ENCODE measurements at places on chromosomes 2 and 18.

DNA sequence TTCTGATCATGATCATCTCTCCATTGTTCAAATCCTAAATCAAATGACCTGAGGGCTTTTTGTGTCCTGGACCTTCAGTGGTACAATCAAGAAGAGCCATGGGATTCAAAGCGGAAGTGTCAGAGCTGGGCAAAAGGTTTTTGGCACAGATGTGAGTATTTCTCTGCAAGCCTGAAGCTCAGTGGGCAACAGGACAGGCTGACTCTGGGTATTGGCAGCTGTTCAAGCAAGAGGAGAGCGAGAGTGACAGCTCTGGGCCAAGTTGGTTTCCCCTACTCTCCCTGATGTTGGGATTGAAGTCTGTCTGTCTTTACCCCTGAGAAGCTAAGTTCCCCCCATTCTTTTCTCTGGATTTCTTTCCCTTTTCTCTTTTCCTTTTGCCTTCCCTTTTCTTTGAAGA is 33.3 kb downstream of the DSEL start:
- DNase-seq = no peak

DNA sequence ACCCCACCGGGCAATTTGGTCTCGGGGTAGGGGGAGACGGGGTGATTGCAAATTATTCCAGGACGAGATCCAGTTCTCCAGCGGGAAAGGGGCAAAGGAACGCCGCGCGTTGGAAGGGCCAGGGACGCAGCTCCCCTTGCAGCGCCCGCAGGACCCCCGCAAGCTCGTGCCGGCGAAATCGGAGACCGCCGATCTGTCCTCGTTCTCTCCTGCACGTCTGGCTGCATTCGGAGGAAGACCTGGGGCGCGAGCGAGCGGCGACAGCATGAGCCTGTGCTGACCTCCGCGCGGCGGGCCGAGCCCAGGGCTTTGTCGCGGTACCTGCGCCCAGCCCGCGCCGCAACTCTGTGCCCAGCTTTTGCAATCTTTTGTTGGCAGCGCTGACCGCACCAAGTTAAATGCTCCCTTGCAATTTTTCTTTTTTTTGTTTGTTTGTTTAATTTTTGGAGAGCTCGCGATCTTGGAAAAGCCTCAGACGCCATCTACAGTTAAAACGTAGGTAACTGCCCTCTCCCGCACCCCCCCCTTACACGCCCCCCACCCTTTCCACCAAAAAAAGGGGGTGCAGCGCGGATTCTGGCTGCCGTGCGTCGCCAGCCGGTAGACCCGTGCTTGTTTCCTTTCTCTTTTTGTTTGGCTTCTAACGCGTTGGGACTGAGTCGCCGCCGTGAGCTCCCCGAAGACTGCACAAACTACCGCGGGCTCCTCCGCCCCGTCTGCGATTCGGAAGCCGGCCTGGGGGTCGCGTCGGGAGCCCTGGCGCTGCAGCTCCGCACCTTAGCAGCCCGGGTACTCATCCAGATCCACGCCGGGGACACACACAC is 667 bp downstream of the TRIB2 start:
- peak; percentile 61 for DNase-seq

DNA sequence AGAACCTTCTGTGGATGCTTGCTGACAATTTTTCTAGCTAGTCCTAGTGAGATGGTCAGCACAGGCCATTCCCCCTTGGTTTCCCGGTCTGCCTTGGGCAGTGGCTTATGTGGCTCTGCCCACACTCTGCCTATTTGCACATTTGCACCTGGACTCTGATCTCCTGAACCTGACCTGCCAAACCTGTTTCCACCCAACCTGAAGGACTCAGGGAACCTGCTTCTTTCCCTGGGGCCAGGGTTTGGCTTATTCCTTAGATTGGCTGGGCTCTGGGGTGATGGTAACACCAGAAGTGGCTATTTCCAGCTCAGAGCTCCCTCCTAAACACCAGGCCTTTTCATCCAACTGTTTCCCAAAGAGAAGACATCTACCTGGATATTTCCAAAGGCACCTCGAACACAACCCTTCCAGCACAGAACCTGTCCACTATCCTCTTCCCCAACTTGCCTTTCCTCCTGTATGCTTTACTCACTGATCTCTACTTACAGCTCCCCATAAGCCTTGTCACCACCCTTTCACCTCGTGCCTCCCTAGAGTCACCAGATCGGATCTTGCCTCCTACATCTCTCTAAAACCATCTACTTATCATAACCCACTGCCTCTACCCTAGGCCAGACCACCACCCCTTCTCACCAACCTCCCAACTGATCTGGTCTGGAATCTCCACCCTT is 5.8 kb upstream of the MTA3 start:
- no peak for DNase-seq

DNA sequence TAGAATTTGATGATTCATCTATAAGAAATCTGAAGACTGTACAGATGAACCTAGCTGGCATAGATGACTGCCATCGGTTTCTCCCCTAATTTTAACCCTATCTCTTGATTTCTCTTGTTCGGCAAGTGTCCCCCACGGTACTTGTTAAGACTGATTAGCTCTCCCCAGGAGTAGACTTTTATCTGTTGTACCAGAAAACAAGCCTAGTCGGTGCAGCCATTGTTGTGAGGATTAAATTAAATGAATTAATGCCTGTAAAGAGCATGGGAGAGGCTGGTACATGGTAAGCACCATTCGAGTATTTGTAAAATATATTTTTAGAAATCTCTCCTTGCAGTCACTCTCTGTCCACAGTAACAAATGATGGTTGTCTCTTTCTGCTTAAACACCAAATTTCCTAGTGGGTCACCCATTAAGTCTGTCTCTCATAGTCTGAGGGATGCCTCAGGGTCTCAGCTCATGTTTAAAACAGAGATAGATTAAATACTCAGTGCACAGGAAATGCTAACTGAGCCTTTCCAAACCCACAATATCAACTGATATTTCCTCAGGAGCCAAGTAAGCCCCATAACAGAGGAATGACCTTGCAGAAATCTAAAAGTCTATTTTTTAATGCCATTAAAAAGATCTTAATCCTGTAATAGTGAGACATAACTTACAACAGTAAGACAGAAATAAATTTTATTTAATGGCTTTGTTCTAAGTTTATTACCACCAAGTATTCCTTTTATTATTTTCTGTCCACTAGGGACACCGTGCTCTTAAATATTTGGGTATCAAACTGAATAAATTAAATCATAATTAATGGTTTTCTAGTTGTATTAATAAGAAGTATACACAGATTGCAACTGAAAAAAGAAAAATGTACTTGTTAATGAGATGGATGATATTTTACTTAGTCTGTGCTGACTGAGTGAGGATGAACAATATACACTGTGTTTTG is 2.9 kb upstream of the B4GALT6 start:
- DNase-seq = no peak

GRCh38 chr18:9711361-9712129 is 3.4 kb downstream of the RAB31 start:
- no peak for DNase-seq

DNA sequence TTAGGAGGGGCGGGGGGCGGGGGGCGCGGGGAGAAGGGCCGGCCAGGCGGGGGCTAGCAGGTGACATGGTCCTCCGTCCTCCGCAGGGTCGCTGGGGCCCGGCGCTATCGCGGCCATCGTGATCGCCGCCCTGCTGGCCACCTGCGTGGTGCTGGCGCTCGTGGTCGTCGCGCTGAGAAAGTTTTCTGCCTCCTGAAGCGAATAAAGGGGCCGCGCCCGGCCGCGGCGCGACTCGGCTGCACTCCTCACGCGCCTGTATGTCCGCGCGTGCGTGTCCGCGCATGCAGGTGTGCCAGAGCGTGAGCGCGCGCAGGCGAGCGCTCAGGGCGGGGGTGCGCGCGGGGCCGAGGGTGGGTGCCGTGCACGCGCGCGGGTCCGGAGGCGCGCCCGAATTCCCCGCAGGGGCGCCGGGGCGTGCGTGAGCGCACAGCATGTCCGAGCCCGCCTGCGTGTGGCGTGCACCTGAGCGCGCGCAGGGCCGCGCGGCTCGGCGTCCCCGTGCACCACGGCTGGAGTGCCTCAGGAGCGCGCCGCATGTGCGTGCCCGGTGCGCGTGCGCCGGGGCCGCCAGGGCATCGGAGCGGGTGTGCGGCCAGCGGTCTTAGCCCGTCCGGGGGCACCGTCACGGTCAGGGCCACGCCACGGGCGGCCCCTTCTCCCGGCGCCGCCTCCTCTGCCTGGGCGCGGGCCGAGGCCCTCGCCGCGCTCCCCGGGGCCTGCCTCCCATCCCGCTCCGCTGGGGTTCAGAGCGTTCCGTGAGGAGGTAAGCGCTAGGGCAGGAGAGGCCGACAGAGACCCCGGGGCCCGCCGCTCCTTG is 6.3 kb downstream of the SNORC start:
- no peak for DNase-seq

DNA sequence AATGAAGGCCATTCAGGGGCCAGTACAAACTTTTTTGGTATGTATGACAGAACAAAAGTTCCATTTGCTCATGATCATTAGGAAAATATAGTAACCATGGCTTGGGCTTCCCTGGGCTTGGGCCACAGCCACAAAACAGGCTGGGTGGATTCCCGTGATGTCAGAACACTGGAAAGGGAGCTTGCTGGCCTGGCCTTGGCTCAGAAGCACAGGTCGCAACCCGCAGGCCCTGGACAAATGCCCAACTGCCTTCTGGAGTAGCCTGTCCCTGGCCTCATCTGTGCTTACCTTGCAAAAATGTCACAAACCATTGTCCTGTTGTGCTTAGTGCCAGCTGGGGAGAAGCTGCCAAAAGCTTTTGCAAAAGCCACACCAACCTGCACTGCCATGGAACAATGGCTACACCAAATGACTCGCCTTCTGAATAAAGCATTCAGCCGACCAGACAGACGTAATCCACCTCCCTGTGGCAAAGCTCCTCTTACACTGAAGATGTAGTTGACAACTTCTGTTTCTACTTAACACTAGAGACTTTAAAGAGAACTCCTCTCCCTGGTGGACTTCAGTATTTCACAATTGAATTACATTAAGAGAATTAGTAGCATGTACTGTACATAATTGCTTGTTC is 125.5 kb downstream of the ANKRD44 start:
- no peak for DNase-seq

GRCh38 chr2:121884511-121884921 is 129.1 kb downstream of the TSN start:
- no peak for DNase-seq

DNA sequence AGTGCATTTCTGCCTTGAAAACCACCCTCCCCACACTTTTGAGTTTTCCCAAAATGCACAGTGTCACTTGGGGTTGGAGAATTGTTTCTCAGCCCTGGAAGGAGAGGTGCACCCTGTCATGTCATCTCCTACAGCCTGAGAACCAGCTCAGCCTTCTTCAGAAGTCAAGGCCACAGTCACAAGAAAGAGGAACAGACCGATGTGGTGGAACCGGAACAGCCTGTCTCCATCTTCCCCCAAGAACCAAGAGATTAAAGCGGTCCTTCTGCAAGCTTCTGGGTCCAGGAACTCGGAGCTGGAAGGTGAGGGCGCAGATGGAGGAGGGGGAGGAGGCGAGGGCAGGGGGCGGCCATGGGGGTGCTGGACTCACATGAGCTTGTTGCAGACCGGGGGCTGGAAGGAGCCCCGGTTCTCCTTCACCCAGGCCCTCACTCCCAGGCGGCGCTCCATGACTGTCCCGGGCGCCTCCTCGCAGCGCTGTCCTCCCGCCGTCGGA is 248 bp downstream of the HAAO start:
- DNase-seq = no peak

DNA sequence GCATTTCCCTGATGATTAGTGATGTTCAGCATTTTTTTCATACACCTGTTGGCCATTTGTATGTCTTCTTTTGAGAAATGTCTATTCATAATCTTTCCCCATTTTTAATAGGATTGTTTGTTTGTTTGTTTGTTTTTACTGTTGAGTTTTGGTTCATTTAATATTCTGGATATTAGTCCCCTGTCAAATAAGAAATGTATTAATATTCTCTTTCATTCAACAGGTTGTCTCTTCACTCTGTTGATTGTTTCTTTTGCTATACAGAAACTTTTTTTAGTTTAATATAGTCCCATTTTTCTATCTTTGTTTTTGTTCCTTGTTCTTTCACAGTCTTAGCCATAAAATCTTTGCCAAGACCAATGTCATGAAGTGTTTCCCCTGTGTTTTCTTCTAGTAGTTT is 22.1 kb downstream of the ACVR1C start:
- no peak for DNase-seq

DNA sequence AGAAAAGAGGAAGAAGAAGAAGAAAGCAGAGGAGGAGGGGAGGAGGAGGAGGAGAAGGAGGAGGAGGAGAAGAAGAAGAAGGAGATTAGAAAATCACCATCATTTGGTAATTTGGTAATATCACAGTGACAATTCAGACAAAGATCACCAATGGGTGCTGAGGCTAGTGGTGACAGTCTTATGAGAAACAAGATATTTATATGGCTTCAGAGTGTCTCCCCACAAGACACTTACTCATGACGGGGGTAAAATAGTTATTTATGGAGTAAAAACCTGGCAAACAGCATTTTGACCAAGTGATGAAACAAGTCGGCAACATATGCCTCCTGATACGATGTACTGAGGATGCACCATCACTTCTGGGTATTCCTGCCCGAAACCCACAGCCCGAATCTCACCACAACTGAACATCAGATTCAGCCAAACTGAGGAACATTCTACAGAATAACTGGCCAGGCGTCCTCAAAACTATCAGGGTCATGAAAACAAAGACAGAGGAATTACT is 4.9 kb downstream of the ASPRV1 start:
- DNase-seq = no peak

GRCh38 chr2:145845207-145845894 is 1325.4 kb upstream of the ZEB2 start:
- DNase-seq = no peak

GRCh38 chr2:144241801-144242200 is 278.1 kb downstream of the ZEB2 start:
- no peak for DNase-seq

GRCh38 chr18:1020731-1021344 is 116.2 kb downstream of the ADCYAP1 start:
- DNase-seq = no peak

DNA sequence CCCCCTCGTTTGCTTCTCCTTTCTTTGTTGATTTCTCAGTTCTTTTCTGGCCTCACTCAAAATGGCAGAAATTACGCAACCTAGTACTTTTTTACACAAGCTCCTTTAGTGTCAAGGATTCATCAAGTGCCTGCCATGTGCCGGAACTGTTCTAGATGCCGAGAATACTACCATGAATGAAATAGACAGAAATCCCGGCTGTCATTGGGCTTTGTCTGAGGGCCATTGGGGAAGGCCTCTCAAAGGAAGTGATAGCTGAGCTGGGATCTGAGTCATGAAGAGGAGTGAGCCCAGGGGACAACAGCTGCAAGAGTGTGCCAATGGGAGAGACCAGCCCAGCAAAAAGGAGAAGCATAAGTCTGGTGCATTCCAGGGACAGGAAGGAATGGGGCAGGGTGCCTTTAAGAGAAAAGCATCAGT is 34.3 kb upstream of the PPP1CB start:
- DNase-seq = no peak

DNA sequence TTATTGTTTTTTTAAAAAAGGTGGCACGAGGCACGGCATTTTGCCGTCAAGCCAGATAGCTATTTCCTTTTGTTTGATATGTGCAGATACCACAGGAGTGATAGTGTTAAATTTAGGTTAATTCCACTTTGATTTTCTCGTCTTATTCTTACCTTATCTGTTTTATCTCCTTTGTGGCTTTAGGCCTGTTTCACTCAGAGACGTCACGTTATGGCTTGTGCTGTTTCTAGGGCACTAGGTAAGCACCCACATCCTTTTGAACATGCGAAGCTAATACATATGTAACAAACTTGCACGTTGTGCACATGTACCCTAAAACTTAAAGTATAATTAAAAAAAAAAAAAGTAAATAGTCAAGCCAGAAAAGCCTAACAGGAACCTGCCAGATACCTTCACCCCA is 57.8 kb downstream of the C18orf63 start:
- peak; percentile 84 for DNase-seq

GRCh38 chr2:181348107-181348837 is 108.9 kb upstream of the ITGA4 start:
- no peak for DNase-seq

- DNase-seq = no peak
These were observed 105.9 kb upstream of the TGFA start for GRCh38 chr2:70659551-70659950.

Data from T-cell (primary cell).